ENCODE measurements at places on chromosomes 12 and 14.

DNA sequence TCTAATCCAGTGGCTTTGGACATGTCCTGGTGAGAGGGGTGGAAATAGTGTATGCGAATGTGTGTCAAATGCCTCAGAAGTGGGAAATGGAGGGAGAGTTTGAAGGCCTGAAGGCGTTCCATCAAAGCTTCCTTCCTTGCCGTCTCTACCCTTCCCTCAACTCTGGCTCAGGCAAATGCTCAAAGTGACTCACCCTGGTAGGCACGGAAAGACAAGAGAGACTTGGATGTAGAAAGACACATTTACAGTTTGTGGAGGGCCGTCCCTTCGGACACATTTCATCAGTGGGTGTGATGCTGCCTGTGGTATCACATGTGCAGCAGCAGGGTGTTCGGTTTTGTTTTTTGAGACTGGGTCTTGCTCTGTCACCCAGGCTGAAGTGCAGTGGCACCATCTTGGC lies 36.7 kb downstream of the CHST11 start:
- DNase-seq, result no peak

DNA sequence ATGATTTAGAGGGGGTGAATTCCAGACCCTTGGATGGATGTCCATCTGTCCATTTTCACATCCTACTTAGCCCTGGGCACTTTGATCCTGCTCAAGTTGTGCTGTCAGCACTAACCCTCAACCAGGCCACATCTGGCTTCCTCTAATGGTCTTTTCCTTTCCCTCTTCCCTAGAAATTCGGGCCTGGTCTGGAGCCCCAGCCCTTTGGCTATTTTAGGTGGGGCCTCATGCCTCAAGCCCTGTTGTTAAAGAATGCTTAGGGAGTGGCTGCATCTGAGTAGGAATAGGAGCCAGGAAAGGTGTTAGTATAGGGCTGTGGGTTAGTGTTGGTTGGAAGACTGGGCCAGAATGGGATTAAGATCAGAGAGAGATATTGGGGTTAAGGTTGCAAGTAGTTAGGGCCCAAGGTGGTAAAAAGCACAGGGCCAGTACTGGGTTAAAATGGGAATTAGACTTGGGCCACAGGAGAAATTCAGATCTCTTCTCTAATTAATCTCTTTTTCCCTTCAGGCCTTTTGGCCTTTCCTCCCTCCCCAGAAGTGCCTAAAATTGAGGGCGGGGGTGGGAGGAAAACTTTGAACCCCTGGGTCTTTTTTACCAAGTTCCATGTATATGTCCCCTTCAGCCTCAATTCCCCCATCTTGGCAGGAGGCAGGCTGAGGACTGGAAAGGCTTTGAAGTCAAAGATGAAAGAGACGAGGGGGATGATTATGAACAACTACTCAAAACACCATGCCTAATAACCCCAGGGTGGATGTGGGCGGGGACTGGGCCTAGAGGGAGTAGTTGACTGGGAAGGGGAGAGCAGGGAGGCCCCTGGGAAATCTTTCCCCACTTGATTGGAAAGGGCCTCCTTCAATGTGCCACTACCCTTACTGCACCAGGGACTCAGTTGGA lies 4.0 kb upstream of the ZNF385A start:
- DNase-seq, result no peak

- DNase-seq, result no peak
Measured at GRCh38 chr12:30417697-30418231, 277.9 kb downstream of the IPO8 start.

- no peak for DNase-seq
Measured at GRCh38 chr12:39074063-39074462, 168.7 kb upstream of the CPNE8 start.

DNA sequence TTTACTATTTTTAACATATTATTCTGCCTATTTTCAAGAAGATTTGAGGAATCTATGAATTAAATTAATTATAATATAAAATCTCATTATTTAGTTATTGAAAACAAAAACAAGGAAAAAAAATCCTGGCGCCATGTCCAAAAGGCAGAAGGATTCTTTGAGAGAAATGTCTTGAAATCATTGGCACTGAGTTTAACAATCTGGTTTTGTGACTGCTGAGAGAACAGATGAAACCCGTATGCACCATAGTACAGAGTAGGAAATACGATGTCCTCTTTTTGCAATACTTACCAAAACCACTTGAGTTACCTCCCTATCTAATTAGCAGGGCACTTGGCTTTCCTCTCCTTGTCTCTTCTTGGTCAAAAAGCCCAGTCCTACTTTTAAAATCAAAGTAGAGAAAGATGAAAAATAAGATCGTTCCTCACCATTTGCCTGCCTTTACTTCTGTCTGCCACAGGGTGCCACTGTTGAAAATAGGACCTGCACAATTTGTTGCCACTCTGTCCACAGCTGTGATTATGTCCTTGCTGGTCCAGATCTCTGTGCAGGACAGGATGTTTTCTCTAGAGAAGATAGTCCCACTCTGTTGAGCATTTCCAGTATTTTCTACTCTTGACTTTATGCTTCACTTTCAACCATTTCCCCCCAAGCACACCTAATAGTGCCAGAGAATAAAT lies 179.7 kb downstream of the PDZRN4 start:
- DNase-seq, result no peak

All from C1 segment of cervical spinal cord (tissue), 14 donors.